Chondrocyte (in vitro differentiated cells): ENCODE measurements at places on chromosomes 6 and 20. TPM values are rescaled to one million over a fixed set of nuclear protein-coding genes. Genes with fewer than 3 reads are reported as not detected.

MLN gene
- total RNA-seq: not detected in 3 replicates

DNAH8 gene
- 0.05 to 0.24 TPM (median 0.15 TPM) in 3 replicates for total RNA-seq

HEY2 gene
- 17.6 to 43.0 TPM (median 41.2 TPM) in 3 replicates for total RNA-seq

LHFPL5 gene
- not detected in 3 replicates for total RNA-seq

CCN5 gene
- total RNA-seq: 1.6 to 1.7 TPM (median 1.7 TPM) in 3 replicates

ENPP5 gene
- total RNA-seq: 0.12 to 0.28 TPM in 2 of 3 replicates, not detected in the other

ULBP1 gene
- total RNA-seq: 2.8 to 29.8 TPM (median 29.8 TPM) in 3 replicates

TRMT11 gene
- 12.0 to 21.0 TPM (median 15.4 TPM) in 3 replicates for total RNA-seq

ZNF322 gene
- 28.2 to 32.0 TPM (median 30.0 TPM) in 3 replicates for total RNA-seq

LY6G6D gene
- not detected in 3 replicates for total RNA-seq

MUC22 gene
- not detected in 3 replicates for total RNA-seq

HTR1B gene
- total RNA-seq: 0.57 to 1.2 TPM (median 0.65 TPM) in 3 replicates

TBX18 gene
- total RNA-seq: 6.9 to 10.7 TPM (median 9.1 TPM) in 3 replicates

RCAN2 gene
- total RNA-seq: 3.7 to 23.9 TPM (median 23.8 TPM) in 3 replicates

NOX3 gene
- not detected in 3 replicates for total RNA-seq

CYP24A1 gene
- not detected in 3 replicates for total RNA-seq

PGBD1 gene
- 7.6 to 9.9 TPM (median 8.5 TPM) in 3 replicates for total RNA-seq

BPHL gene
- 22.1 to 26.2 TPM (median 22.3 TPM) in 3 replicates for total RNA-seq

LAMA4 gene
- total RNA-seq: 55.2 to 115 TPM (median 102 TPM) in 3 replicates

CAGE1 gene
- not detected in 3 replicates for total RNA-seq

SPATS1 gene
- total RNA-seq: not detected in 3 replicates

TUBB2A gene
- total RNA-seq: 212 to 290 TPM (median 223 TPM) in 3 replicates

TPMT gene
- total RNA-seq: 6.7 to 7.3 TPM (median 6.9 TPM) in 3 replicates

KCNQ5 gene
- 4.1 to 4.7 TPM (median 4.5 TPM) in 3 replicates for total RNA-seq

SLC24A3 gene
- 0.10 TPM in 2 of 3 replicates, not detected in the other for total RNA-seq

DEFB124 gene
- not detected in 3 replicates for total RNA-seq

STX11 gene
- total RNA-seq: 1.6 to 3.1 TPM (median 2.9 TPM) in 3 replicates

IRF4 gene
- total RNA-seq: 0.05 TPM in 1 of 3 replicates, not detected in the others
